NCI-H345 (cell line): ENCODE measurements at places on chromosomes 16 and 17.
A peak's percentile ranks its signal among the peaks of the same experiment; 100 is the strongest.

- DNase-seq, result no peak
Observed at GRCh38 chr16:84656649-84657048, 8.3 kb downstream of the KLHL36 start.

GRCh38 chr16:70746040-70746707 is 54.8 kb downstream of the VAC14 start:
- no peak for DNase-seq

DNA sequence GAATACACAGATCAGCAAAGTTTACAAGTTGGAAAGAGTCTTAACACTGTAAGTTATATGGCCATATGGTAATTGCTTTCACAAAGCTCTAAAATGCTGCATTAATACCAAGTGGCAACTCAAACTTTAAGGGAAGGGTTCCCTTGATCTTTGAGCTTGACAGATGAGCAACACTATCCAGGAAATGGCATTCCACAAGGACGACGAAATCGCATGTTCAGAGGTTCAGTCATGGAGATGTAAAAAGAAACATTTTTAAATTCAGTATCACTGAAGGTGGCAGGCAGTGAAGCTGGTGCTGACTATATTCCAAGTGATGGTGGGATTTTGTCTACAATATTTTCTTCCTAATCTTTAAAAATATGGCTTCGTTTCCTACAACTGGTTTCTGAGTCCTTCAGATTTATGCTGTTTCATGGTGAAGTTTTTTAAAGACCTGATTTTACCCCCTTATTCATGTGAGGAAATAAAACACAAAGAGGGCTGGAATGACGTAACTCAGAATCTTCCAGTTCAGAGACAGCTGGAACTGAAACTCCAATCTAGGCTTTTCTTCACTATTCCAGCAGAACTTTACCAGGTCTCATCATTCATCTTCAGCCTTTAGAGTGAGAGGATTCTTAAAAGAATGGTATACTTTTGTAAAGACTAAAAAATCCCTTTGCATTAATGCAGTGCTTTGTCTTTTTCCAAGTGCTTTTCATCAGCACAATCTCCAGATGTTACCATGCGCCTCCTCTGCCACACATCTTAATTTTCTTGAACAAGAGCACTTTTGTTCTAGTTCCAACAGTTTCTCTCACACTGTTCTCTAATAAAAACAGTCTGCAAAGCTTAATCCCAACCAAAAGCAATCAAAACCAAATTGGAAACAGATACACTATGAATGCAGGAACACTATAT is 20.2 kb downstream of the CHCT1 start:
- DNase-seq, result no peak

DNA sequence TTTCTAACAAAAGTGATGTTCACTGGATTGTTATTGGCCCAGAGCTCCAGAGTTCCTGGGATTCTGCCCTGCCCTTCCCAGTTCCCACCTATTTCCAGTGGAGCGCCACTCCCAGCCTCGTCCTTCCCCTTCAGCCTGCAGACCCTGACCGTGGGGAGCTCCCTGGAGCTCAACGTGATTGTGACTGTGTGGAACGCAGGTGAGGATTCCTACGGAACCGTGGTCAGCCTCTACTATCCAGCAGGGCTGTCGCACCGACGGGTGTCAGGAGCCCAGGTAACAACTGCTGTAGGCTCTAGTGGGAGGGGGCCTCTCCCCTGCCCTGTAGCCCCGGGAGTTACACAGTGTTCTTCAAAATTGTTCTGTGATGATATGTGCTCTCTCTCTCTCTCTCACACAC is 11.8 kb downstream of the COX6A2 start:
- DNase-seq, result no peak

GRCh38 chr16:23279721-23280153 is 22.4 kb upstream of the SCNN1B start:
- peak; percentile 97 for DNase-seq

DNA sequence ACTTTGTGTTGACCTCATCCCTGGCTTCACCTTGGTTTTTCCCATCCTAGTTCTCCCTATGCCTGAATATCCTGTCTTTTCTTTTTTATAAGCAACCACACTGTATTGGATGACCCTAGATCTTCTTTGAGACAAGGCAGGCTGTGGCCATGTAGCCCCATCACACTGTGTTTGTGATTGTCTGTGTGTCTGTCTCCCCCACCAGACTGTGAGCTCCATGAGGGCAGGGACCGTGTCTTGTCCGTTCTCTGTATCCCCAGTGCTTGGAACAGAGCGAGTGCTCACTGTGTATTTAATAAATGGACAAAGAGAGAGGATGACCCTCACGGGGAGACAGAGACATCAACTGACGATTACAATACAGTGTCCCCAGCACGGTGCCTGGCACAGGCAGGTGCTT is 7.1 kb downstream of the SLC25A39 start:
- no peak for DNase-seq

DNA sequence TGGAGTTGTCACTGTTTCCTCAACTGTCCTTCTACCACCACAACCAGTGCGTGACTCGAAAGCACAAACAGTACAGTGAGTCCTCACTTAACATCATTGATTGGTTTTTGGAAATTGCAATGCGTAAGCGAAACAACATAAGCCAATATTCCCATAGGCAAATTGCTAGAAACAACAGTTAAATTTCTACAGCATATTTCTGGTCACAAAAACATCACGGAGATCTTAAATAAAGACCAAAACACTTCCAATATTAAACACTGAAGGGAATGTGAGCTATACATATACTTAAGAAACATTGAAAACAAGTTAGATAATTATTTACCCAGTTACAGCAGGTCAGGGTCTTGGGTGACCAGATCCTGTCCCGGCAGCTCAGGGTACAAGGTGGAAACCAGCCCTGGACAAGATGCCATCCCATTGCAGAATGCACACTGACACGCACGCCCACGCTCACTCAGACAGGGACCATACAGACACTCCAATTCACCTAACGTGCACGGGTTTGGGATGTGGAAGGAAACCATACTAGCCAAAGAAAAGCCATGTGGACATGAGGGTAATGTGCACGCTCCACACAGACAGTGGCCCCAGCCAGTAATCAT is 4.7 kb downstream of the SLC13A5 start:
- DNase-seq, result no peak

DNA sequence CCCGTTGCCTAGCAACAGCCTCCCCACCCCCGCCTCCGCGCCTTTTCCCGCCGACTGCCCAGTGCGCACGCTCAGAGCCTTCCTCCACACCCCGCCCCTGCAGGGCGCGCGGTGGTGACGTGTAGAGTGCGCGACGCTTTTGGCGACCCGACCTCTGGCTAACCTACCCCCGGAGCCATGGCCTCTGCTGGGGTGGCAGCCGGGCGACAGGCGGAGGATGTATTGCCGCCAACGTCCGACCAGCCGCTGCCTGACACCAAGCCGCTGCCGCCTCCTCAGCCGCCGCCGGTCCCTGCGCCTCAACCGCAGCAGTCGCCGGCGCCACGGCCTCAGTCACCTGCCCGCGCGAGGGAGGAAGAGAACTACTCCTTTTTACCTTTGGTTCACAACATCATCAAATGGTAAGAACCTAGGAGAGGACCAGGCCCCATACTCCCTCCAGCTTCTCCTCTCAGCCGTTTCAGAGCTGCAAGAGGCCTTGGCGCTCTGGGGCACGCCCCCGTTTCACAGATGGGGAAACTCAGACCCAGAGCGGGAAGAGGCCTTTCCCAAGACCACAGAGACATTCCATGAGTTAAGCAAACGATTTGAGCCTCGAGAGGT is at the start of gene MED9:
TSS of gene MED9 (plus strand) at position 136 of the 603 bp plus-strand sequence. CDS start at position 178, 42 bp downstream.
- peak; percentile 90 for DNase-seq

DNA sequence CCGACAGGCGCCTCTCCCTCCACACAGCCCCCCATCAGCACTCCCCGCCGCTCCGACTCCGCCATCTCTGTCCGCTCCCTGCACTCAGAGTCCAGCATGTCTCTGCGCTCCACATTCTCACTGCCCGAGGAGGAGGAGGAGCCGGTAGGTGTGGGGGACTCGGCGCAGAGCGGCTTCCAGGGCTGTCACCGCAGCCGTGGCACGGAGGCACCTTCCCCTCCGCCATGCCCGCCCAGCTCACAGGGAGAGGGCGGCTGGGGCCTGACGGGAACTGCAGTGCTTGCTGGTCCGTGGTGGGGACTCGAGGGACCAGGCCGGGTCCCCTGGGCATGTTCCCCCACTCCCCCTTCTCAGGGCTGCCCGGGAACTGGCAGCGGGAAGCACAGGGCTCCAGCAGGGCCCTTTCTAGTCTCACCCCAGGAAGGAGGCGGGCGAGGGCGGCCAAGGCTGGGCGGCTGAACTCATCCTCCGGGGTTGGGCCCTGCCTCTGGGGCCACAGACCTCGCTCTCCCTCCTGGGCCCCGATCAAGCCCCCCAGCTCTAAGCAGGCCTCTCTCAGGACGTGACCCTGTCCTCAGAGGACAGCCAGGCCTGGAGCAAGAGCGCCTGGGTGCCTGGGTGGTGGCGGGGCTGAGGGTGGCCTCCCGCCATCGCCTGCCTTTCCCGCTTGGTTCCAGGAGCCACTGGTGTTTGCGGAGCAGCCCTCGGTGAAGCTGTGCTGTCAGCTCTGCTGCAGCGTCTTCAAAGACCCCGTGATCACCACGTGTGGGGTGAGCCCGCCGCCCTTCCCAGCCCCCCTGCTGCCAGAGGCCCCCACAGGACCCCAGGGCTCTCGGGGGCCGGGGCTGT is 15.2 kb downstream of the TRAF7 start:
- no peak for DNase-seq

DNA sequence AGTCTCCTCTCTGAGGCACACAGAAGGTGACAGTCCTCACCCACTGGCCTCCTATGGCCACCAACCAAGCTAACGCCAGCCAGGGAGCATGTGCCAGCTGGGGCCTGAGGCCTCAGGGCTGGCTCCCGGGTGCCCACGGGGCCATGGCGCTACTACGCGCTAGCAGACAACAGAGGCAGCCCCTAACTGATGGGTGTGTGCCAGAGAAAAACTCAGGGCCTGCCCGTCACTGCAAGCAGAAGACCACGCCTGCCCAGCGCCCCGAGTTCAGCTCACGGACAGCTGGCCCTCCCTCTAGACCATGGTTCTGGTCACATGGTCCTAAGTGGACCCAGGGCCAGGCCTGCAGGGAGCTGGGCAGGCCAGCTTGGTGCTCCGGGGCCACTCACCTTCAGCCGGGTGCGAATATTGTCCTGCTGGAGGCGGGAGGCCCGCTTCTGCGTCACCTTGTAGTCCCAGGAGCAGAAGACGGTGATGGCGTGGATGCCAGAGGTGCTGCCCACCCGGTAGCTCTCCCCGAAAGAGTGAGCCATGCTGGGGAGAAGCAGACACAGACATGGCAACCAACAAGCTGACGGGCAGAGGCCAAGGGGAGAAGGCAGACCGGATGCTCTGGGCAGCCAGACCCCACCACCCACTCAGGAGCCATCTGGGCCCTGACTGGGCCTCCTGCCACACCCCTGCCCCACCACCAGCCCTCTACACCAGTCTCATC is 6.2 kb downstream of the TMC6 start:
- no peak for DNase-seq

DNA sequence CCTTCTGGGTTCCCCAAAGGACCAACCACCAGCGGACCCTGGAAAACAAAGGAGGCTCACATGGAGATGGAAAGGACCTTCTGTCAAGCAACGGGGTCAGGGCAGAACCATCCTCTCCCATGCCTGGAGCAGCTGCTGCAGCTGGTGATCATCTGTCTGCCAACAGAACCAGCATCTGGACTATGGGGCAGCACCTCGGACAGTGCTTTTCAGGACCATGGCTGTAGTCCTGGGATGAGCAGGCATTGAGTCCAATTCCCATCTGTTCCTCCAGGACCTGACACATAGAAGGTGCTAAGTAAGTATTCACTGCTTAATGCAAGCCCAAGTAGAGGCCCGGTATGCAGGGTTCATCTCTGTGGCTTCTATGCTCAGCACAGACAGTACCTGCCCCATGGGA is 304.7 kb downstream of the XYLT1 start:
- DNase-seq, result no peak

DNA sequence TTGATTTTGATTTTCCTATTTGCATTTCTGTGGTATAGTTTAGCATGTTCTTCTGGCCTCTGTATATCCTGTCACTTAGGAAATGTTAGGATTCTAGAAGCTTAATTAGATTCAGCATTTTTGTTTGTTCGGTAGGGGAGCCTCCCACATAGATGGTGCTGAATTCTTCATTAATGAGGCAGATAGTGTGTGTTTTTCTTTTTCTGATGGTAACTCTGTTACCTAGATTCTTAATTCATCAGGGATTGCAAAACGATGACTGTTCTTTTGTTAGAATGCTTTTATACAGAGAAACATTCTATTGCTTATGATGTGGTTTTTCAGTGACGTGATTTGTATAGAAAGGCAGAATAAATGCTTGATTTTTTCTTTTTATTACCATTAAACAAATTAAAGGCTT is 19.0 kb downstream of the BANP start:
- no peak for DNase-seq

GRCh38 chr16:48158296-48158695 is 2.5 kb upstream of the ABCC12 start:
- DNase-seq, result no peak

DNA sequence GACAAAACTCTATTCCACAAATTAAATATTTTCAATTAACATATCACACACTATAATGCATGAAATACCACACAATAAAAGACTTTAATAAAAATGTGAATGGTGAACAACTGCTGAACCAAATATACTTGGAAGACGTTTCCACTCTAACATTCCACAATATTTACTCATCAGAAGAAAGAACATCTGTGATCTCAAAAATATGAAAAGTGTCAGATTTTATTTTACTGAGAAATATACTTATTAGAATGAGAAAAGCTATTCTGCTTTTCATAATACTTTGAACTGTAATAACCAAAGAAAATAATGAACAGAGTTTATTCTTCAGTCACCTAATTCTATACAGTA is 181.8 kb upstream of the AXIN2 start:
- no peak for DNase-seq

- peak; percentile 97 for DNase-seq
Observed at GRCh38 chr16:450785-451512, 25.5 kb downstream of the RAB11FIP3 start.

DNA sequence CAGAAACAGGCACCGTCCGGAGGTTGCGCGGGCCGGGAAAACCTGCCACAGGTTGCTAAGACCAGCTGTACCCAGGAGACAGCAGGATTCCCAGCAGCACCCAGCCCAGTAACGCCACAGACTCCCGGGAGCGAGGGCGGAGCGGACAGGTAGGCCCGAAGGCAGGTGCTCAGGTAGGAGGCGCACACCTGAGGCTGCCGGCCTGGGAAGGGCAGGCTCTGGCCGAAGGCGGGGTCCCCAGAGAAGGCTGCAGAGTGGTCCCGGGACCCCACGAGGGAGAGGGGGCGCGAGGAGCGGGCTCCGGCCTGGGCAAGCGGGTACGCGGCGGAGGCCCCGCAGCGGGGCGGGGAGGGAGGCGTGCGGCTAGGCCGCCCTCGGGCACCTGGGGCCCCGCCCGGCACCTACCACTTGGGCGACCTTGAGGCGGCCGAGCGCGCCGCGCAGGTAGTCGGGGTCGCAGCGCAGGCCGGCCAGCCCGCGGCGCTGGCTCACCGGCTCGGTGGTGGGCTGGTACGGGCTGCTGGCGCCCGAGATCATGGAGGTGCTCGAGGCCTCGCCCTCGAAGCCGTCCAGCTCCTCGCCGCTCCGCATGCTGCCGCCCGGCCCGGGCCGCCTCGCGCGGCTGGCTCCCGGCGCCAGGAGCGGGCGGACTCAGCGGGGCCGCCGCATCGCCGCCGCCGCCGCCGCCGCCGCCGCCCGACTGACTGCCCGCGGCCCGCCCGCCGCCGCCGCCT is 441 bp downstream of the CMTM4 start:
- DNase-seq, result peak; percentile 39

GRCh38 chr16:22093996-22094395 is 1.7 kb downstream of the VWA3A start:
- DNase-seq, result no peak
